ENCODE measurements at places on chromosomes 7 and 10.

- no peak for DNase-seq
These were observed 12.7 kb upstream of the AKR1B10 start for GRCh38 chr7:134514663-134515062.

DNA sequence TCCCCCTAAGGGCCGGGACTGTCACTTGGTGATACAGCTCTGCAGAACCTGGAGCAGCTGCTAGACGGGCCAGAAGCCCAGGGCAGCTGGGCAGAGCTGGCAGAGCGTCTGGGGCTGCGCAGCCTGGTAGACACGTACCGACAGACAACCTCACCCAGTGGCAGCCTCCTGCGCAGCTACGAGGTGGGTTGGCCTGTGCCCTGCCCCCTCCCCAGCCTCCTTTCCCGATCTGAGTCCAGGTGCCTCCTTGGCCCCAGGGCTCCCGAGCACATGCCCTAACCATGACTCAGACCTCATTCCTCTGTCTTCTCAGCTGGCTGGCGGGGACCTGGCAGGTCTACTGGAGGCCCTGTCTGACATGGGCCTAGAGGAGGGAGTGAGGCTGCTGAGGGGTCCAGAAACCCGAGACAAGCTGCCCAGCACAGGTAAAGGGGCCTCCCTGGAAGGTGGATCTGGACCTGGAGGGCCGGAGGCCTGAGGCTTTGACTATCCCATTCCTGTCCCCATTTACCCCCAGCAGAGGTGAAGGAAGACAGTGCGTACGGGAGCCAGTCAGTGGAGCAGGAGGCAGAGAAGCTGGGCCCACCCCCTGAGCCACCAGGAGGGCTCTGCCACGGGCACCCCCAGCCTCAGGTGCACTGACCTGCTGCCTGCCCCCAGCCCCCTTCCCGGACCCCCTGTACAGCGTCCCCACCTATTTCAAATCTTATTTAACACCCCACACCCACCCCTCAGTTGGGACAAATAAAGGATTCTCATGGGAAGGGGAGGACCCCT is 6.4 kb downstream of the NFKB2 start:
- no peak for DNase-seq

GRCh38 chr10:132848291-132848701 is 62.3 kb upstream of the NKX6-2 start:
- DNase-seq, result no peak

DNA sequence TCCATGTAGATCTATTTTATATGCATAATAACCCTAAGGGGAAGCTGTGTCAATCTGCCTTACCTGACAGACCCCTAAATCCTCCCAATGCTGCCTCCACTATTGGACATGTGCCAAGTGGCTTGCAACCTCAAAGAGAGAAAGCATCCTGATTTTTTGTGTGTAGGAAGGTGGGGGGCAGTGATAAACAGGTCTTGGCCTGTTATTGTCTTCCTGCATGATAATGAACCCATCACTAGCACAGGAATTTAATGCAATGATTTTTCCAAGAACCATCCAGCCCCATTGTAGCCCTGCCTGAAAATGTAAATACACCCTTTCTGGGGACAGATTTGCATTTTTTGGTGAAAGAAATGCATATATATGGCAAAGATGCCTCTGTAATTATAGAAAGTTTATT is 850.2 kb downstream of the LRMDA start:
- no peak for DNase-seq

- DNase-seq, result no peak
These were observed 32.7 kb downstream of the DPY19L1 start for GRCh38 chr7:35004531-35005095.

GRCh38 chr7:93799750-93800357 is 90.7 kb downstream of the TFPI2 start:
- DNase-seq, result no peak

GRCh38 chr10:110005719-110006118 is 2.1 kb upstream of the ADD3 start:
- DNase-seq, result no peak

Data from activated naive CD4-positive, alpha-beta T cell treated with Interleukin-2 at 50 U/mL for 16 hours (primary cell).